ENCODE measurements at places on chromosomes 5 and 9.

- H3K27ac ChIP-seq: no peak overlapping the region
- H3K4me1 ChIP-seq: no peaks in the 10 kb centered on the region
- no peaks in the 10 kb centered on the region for H3K36me3 ChIP-seq
- no peaks in the 10 kb centered on the region for H3K27me3 ChIP-seq
- no peak overlapping the region for H3K4me3 ChIP-seq
These were observed 273.1 kb downstream of the ARHGEF28 start for GRCh38 chr5:73899055-73899454.

- H3K4me3 ChIP-seq: no peak overlapping the region
- no peaks in the 10 kb centered on the region for H3K36me3 ChIP-seq
- H3K27me3 ChIP-seq: no peaks in the 10 kb centered on the region
- H3K4me1 ChIP-seq: peaks cover 13% of the 10 kb centered on the region
These were observed 9.9 kb downstream of the SH3RF2 start for GRCh38 chr5:145946112-145946861.

GRCh38 chr5:62017092-62017491 lies 288.9 kb upstream of the KIF2A start:
- DNase-seq: no peak
- H3K36me3 ChIP-seq: no peaks in the 10 kb centered on the region
- no peaks in the 10 kb centered on the region for H3K4me1 ChIP-seq
- H3K4me3 ChIP-seq: no peak overlapping the region
- no peak overlapping the region for H3K27ac ChIP-seq

GRCh38 chr5:82374637-82375036 lies 96.5 kb upstream of the RPS23 start:
- H3K4me3 ChIP-seq: no peak overlapping the region
- no peaks in the 10 kb centered on the region for H3K27me3 ChIP-seq
- no peak for DNase-seq

GRCh38 chr9:127942216-127943010 lies 4.8 kb upstream of the DPM2 start:
- no peak overlapping the region for H3K4me3 ChIP-seq
- H3K36me3 ChIP-seq: peaks cover 12% of the 10 kb centered on the region
- peaks cover 36% of the 10 kb centered on the region for H3K4me1 ChIP-seq
- peak overlapping the region; percentile 91 for H3K27ac ChIP-seq

DNA sequence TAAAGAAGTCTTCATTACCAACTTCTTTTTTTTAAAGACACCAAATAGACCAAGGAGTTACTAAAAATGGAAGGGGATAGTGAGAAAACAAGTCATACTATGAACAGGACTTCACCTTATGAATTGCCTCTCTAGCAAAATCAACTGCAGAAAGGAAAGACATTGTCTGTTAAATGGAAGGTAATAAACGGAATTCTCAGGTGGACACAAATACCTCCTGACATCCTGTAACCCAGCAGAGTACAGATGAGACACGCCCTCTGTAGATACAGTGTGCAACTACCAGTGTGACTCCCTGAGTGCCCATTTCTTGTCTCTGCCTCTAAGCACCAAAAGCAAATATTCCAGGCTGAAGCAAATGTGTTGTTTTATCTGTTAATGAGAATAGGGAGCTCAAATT lies 12.2 kb upstream of the PLPP1 start:
- no peaks in the 10 kb centered on the region for H3K4me1 ChIP-seq
- H3K4me3 ChIP-seq: no peak overlapping the region
- no peak overlapping the region for H3K27ac ChIP-seq
- no peaks in the 10 kb centered on the region for H3K27me3 ChIP-seq

- no peak overlapping the region for H3K27ac ChIP-seq
- no peaks in the 10 kb centered on the region for H3K27me3 ChIP-seq
- no peak overlapping the region for H3K4me3 ChIP-seq
- DNase-seq: no peak
These were observed 9.7 kb downstream of the NREP start for GRCh38 chr5:111747337-111747736.

GRCh38 chr5:67591491-67591890 lies 394.9 kb upstream of the CD180 start:
- no peak overlapping the region for H3K4me3 ChIP-seq
- H3K27ac ChIP-seq: no peak overlapping the region
- no peak for DNase-seq
- H3K4me1 ChIP-seq: peaks cover 5% of the 10 kb centered on the region
- H3K36me3 ChIP-seq: no peaks in the 10 kb centered on the region
- no peaks in the 10 kb centered on the region for H3K27me3 ChIP-seq

DNA sequence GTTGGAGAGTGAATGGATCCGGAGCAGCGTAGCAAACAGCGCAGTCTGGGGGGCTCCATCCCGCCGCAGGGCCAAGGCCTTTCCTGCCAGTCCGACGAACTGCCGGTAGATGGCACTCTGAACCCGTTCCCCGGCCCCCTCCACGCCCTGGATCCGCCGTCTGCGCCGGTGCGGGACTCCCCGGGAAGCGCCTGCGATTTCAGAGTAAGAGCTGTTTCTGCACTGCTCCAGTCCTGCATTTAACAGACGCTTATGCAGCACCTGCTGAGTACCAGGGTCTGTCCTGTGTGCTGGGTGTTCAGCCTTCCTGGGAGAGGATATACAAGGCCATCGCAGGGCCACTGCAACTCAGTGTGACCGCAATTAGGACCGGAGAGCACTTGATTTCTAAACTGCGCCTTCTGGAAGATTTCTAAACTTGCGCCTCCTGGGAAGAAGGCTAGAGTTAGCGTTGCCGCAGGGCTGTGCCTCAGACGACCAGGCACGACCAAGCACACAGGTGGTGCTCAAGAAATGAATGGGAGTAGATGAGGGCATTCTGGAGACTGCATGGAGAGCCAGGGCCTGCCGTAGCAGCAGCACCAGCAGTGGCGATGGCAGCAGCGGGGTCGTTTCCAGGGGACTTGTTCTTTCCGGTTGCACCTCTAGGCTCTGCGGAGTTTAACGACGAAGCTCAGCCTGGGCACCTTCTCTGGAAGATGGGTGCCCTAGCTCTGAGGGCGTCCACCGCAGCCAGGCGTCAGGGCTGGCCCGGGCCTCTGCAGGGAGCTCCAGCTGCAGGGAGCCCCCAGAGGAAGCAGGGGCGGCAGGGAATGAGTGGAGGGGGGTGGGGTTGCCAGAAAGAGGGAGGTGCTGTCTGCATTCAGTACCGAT lies 14.3 kb upstream of the TIFAB start:
- H3K4me3 ChIP-seq: no peak overlapping the region
- H3K36me3 ChIP-seq: no peaks in the 10 kb centered on the region
- H3K27me3 ChIP-seq: peaks cover 20% of the 10 kb centered on the region
- H3K27ac ChIP-seq: no peak overlapping the region

GRCh38 chr5:170357955-170358444 lies 31.2 kb downstream of the KCNMB1 start:
- DNase-seq: no peak
- no peak overlapping the region for H3K27ac ChIP-seq
- H3K36me3 ChIP-seq: no peaks in the 10 kb centered on the region
- no peaks in the 10 kb centered on the region for H3K27me3 ChIP-seq
- H3K4me1 ChIP-seq: peaks cover 7% of the 10 kb centered on the region
- no peak overlapping the region for H3K4me3 ChIP-seq

DNA sequence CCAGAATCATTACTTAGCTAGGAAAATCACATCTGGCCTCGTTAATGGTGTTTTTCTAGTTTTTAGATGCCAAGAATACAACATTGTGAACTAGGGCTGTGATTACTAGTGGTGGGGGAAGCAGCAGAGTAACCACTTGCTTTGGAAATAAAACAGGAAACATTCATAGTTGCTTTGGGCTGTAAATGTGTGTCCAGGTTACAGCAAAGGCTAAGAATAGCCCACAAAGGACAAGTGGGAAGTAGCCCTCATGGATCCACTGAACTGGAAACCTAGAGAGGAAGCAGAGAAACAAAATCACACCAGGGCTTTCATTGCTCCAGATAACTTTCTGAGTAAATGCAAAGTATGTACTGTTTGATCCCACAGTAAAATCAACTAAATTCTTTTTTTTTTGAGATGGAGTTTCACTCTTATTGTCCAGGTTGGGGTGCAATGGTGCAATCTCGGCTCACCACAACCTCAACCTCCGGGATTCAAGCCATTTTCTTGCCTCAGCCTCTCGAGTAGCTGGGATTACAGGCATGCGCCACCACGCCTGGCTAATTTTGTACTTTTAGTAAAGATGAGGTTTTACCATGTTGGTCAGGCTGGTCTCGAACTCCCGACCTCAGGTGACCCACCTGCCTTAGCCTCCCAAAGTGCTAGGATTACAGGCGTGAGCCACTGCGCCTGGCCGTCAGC lies 56.2 kb upstream of the TNFSF15 start:
- H3K4me3 ChIP-seq: no peak overlapping the region
- peak; percentile 59 for DNase-seq

DNA sequence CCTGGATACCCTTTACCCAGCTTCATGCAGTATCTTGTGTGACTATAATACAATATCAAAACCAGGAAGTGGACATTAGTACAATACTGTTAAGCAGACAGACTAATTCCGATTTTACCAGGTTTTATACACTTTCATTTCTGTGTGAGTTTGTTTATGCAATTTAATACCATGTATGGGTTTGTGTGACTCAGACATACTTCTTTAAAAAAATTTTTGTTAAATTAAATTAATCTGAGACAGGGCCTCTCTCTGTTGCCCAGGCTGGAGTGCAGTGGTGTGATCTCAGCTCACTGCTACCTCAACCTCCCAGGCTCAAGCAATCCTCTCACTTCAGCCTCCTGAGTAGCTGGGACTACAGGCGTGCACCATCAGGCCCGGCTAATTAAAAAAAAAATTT lies 156.8 kb downstream of the GAPVD1 start:
- H3K27ac ChIP-seq: no peak overlapping the region
- no peak for DNase-seq
- no peaks in the 10 kb centered on the region for H3K36me3 ChIP-seq
- H3K4me1 ChIP-seq: peaks cover 5% of the 10 kb centered on the region
- H3K4me3 ChIP-seq: no peak overlapping the region

GRCh38 chr5:1039706-1040260 lies 31.2 kb downstream of the NKD2 start:
- H3K27ac ChIP-seq: no peak overlapping the region
- H3K27me3 ChIP-seq: no peaks in the 10 kb centered on the region
- H3K4me3 ChIP-seq: no peak overlapping the region
- no peaks in the 10 kb centered on the region for H3K36me3 ChIP-seq
- DNase-seq: no peak

DNA sequence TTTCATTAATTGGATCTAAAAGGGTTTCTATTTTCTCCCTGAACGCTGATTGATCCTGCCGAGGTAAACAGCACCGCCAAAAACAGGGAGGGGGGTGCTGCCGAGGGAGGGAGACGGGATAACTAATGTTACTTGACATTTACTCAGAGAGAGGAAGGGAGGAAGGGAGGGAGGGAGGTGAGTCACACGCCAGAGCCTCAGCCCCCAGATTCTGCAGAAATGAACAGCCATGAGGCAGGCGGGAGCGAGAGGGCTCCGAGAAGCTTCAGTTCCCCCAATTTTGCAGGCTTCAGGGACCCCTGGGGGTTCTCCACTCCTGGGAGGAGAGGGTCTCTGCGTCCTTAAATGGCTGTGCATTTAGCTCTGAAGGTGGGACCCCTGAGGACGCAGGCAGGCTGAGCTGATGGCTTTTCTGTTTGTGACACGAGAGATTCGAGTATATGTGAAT lies 59.1 kb upstream of the IER5L start:
- no peak overlapping the region for H3K4me3 ChIP-seq
- no peak overlapping the region for H3K27ac ChIP-seq
- H3K36me3 ChIP-seq: no peaks in the 10 kb centered on the region
- no peaks in the 10 kb centered on the region for H3K4me1 ChIP-seq

GRCh38 chr5:30502277-30502676 lies 691.2 kb upstream of the CDH6 start:
- H3K27me3 ChIP-seq: no peaks in the 10 kb centered on the region
- no peaks in the 10 kb centered on the region for H3K4me1 ChIP-seq
- no peak overlapping the region for H3K4me3 ChIP-seq
- no peaks in the 10 kb centered on the region for H3K36me3 ChIP-seq
- no peak for DNase-seq
- H3K27ac ChIP-seq: no peak overlapping the region

DNA sequence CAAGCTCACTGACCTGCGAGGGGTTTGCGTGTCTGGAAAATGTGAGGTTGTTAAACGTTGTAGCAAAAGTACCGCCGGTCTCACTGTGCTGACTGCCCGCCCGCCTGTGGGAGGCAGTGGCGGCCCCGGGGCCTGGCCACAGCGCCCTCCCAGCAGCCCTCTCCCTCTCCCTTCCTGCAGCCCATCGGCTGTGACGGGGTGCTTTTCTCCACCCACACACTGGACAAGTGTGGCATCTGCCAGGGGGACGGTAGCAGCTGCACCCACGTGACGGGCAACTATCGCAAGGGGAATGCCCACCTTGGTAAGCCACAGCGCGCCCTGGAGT lies 6.2 kb downstream of the ADAMTSL2 start:
- no peak overlapping the region for H3K4me3 ChIP-seq
- no peaks in the 10 kb centered on the region for H3K36me3 ChIP-seq
- peaks cover 4% of the 10 kb centered on the region for H3K4me1 ChIP-seq
- no peaks in the 10 kb centered on the region for H3K27me3 ChIP-seq

DNA sequence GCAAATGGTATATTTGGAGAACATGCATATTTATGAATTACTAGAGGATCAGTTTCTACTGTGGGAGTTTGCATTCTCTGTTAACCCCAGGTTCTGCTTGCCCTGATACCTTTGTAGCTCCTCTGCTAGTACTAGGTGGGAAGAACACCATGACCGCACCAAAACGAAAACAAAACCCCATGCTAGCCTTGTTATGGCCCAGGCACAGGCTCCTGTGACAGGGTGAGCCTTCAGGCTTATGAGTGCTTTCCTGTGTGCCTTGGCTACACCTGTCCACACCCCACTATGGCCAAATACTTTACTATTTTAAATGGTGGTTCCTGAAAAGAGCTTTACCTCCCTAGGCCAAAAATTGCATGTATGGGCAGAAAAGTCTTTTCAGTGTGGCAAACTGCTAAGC lies 94.8 kb downstream of the PPIC start:
- no peaks in the 10 kb centered on the region for H3K27me3 ChIP-seq
- peaks cover 25% of the 10 kb centered on the region for H3K4me1 ChIP-seq
- H3K27ac ChIP-seq: no peak overlapping the region
- H3K36me3 ChIP-seq: no peaks in the 10 kb centered on the region
